Hepatocyte (in vitro differentiated cells): ENCODE measurements at places on chromosomes 2 and 18. TPM values are rescaled to one million over a fixed set of nuclear protein-coding genes. Genes with fewer than 3 reads are reported as not detected.

- no peak for DNase-seq
- no peaks in the 10 kb centered on the region for H3K4me1 ChIP-seq
- H3K4me3 ChIP-seq: no peak overlapping the region
- H3K36me3 ChIP-seq: no peaks in the 10 kb centered on the region
- H3K27me3 ChIP-seq: no peaks in the 10 kb centered on the region
Observed at GRCh38 chr2:230696670-230697069, 16.0 kb upstream of the CAB39 start.

DNA sequence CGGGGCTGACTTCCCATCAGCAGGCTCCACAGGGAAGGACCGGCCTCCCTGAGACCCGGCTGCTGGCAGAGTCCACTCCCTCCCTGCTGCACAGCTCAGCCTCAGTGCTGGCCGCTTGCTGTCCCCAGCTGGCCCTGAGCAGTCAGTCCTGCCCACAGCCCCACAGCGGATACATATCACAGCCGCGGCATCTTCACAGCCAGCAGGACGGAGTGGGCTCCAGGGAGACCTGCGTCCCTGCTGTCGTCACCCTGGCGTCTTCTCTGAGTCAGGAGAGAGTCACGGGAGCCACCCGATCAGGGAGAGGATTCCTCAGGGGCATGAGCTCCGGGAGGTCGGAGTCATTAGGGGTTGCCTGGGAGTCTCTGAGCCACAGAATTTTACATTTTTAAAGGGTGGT, 13.1 kb upstream of the SNTG2 start:
- H3K27ac ChIP-seq: no peak overlapping the region
- DNase-seq: no peak
- H3K36me3 ChIP-seq: no peaks in the 10 kb centered on the region
- H3K4me3 ChIP-seq: no peak overlapping the region
- H3K27me3 ChIP-seq: no peaks in the 10 kb centered on the region

- no peak overlapping the region for H3K4me3 ChIP-seq
- no peak overlapping the region for H3K27ac ChIP-seq
- H3K36me3 ChIP-seq: no peaks in the 10 kb centered on the region
- no peaks in the 10 kb centered on the region for H3K27me3 ChIP-seq
Observed at GRCh38 chr2:28279371-28279770, 113.3 kb upstream of the FOSL2 start.

GRCh38 chr2:218986148-218986761, 1.3 kb upstream of the FEV start:
- no peak for DNase-seq
- peaks cover 13% of the 10 kb centered on the region for H3K4me1 ChIP-seq
- H3K27ac ChIP-seq: no peak overlapping the region
- H3K4me3 ChIP-seq: no peak overlapping the region
- H3K36me3 ChIP-seq: no peaks in the 10 kb centered on the region

- no peak overlapping the region for H3K4me3 ChIP-seq
- H3K4me1 ChIP-seq: no peaks in the 10 kb centered on the region
- no peaks in the 10 kb centered on the region for H3K36me3 ChIP-seq
- no peak overlapping the region for H3K27ac ChIP-seq
Observed at GRCh38 chr2:7510353-7510752, 593.1 kb downstream of the RNF144A start.

DNA sequence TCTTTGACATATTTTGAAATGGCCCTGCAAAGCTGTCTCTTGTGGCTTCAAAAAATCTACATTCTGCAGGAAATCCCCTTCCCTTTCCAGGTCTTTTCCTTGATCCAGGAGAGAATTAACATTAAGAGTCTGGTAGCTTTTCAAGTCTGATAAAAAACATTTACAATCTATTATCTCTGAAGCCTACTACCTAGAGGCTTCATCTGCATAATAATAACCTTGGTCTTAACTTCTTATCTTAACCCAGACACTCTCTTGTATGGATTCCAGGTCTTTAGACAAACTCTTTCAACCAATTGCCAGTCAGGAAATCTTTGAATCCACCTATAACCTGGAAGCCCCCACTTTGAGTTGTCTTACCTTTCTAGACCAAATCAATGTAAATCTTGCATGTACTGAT, 179.3 kb upstream of the ZC3H15 start:
- H3K27ac ChIP-seq: no peak overlapping the region
- peaks cover 10% of the 10 kb centered on the region for H3K4me1 ChIP-seq
- H3K4me3 ChIP-seq: no peak overlapping the region
- no peaks in the 10 kb centered on the region for H3K36me3 ChIP-seq

GRCh38 chr2:174038462-174038861, 73.3 kb upstream of the SP3 start:
- H3K27me3 ChIP-seq: no peaks in the 10 kb centered on the region
- no peak for DNase-seq
- no peak overlapping the region for H3K4me3 ChIP-seq
- no peak overlapping the region for H3K27ac ChIP-seq
- peaks cover 6% of the 10 kb centered on the region for H3K4me1 ChIP-seq

GRCh38 chr2:46874236-46874929, 41.2 kb downstream of the MCFD2 start:
- H3K4me1 ChIP-seq: peaks cover 13% of the 10 kb centered on the region
- no peak for DNase-seq
- no peak overlapping the region for H3K4me3 ChIP-seq
- peak overlapping the region; percentile 32 for H3K27ac ChIP-seq
- no peaks in the 10 kb centered on the region for H3K27me3 ChIP-seq

- no peak for DNase-seq
- H3K27me3 ChIP-seq: no peaks in the 10 kb centered on the region
- no peak overlapping the region for H3K27ac ChIP-seq
- no peaks in the 10 kb centered on the region for H3K4me1 ChIP-seq
- H3K36me3 ChIP-seq: no peaks in the 10 kb centered on the region
Observed at GRCh38 chr2:28956890-28957289, 24.2 kb upstream of the TOGARAM2 start.

- no peaks in the 10 kb centered on the region for H3K27me3 ChIP-seq
- DNase-seq: peak; percentile 69
- H3K4me3 ChIP-seq: peak overlapping the region; percentile 12
- peak overlapping the region; percentile 80 for H3K27ac ChIP-seq
- H3K4me1 ChIP-seq: peaks cover 11% of the 10 kb centered on the region
Observed at GRCh38 chr2:159516241-159516758, 100.0 kb downstream of the BAZ2B start.

- H3K27me3 ChIP-seq: peaks cover 81% of the 10 kb centered on the region
- H3K27ac ChIP-seq: peak overlapping the region; percentile 90
- peak overlapping the region; percentile 71 for H3K4me3 ChIP-seq
- peaks cover 8% of the 10 kb centered on the region for H3K4me1 ChIP-seq
- no peaks in the 10 kb centered on the region for H3K36me3 ChIP-seq
- peak; percentile 43 for DNase-seq
Observed at GRCh38 chr2:144515696-144516410, 4.1 kb downstream of the ZEB2 start.

DNA sequence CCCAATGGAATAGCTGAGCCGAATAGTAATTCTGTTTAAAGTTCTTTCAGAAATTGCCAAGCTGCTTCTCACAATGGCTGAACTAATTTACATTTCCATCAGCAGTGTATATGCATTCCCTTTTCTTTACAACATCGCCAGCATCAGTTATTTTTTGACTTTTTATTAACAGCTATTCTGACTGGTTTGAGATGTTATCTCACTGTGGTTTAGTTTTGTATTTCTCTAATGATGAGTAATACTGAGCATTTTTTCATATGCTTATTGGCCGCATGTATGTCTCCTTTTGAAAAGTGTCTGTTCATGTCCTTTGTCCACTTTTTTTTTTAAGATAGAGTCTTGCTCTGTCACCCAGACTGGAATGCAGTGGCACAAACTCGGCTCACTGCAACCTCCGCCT, 100.7 kb downstream of the C2orf74 start:
- no peaks in the 10 kb centered on the region for H3K27me3 ChIP-seq
- no peaks in the 10 kb centered on the region for H3K36me3 ChIP-seq
- no peak for DNase-seq
- no peaks in the 10 kb centered on the region for H3K4me1 ChIP-seq
- no peak overlapping the region for H3K4me3 ChIP-seq
- no peak overlapping the region for H3K27ac ChIP-seq

- H3K27ac ChIP-seq: no peak overlapping the region
- no peak overlapping the region for H3K4me3 ChIP-seq
- no peaks in the 10 kb centered on the region for H3K36me3 ChIP-seq
- peaks cover 3% of the 10 kb centered on the region for H3K4me1 ChIP-seq
- no peaks in the 10 kb centered on the region for H3K27me3 ChIP-seq
Observed at GRCh38 chr2:15640261-15640711, 48.6 kb downstream of the DDX1 start.

DNA sequence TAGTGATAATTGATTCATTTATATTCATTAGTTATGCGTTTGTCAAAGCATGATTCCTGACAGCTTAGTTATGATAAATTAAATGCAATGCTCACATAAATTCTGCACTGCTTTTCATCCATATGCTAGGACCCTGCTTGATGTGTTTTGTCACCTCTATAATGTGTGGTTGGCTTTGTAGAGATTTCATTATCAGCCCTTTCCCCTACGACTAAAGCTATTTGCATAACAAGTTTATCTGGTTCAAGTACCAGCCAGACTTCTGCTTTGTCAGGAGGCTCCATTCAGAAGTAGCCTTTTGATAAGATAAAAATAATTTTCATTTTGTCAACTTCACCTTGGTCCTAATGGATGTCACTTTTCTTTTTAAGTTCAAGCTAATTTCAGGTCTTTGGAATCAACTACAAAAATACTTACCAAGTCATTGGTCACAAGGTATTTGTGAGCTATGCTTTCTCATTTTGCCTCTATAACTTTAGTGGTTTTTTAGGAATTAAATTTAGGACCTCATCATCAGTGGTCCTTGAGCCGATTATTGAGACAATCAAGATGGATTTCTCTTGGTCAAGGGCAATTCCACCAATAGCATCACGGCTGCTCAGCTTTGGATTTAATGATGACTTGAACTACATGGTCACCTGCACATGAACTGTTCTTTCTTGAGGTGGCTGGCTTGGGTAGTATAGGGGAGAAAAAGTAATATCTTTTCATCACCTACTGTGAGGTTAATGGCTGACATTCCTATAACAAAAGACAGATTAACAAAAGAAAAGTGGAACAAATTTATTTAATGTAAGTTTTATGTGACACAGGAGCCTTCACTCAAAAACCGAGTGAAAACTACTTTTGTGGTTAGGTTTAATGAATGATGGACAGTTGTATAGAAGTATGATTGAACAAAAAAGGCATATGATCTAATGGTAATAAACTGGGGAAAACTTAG, 162.1 kb downstream of the MYO3B start:
- H3K4me3 ChIP-seq: no peak overlapping the region
- no peaks in the 10 kb centered on the region for H3K36me3 ChIP-seq
- no peak overlapping the region for H3K27ac ChIP-seq
- H3K4me1 ChIP-seq: no peaks in the 10 kb centered on the region
- no peaks in the 10 kb centered on the region for H3K27me3 ChIP-seq

The GLI2 gene
- total RNA-seq: 3.8 and 5.8 TPM in 2 replicates

The RIOK3 gene
- total RNA-seq: 70.7 and 95.2 TPM in 2 replicates

The ZSCAN30 gene
- 10.6 and 21.5 TPM in 2 replicates for total RNA-seq

The ZAP70 gene
- total RNA-seq: 0.80 and 1.4 TPM in 2 replicates

The CDKL4 gene
- total RNA-seq: 0.10 and 1.8 TPM in 2 replicates

The MC5R gene
- total RNA-seq: not detected in 2 replicates

The ADD2 gene
- 1.2 and 2.4 TPM in 2 replicates for total RNA-seq
